ENCODE measurements at places on chromosomes 2 and 18.
A peak's percentile ranks its signal among the peaks of the same experiment; 100 is the strongest.

- no peak for DNase-seq
These were observed 142.6 kb upstream of the SERPINE2 start for GRCh38 chr2:224181534-224182155.

GRCh38 chr2:236086971-236087465, 81.2 kb downstream of the GBX2 start:
- no peak for DNase-seq

- DNase-seq = no peak
These were observed 707.7 kb downstream of the LRP1B start for GRCh38 chr2:141423124-141423523.

DNA sequence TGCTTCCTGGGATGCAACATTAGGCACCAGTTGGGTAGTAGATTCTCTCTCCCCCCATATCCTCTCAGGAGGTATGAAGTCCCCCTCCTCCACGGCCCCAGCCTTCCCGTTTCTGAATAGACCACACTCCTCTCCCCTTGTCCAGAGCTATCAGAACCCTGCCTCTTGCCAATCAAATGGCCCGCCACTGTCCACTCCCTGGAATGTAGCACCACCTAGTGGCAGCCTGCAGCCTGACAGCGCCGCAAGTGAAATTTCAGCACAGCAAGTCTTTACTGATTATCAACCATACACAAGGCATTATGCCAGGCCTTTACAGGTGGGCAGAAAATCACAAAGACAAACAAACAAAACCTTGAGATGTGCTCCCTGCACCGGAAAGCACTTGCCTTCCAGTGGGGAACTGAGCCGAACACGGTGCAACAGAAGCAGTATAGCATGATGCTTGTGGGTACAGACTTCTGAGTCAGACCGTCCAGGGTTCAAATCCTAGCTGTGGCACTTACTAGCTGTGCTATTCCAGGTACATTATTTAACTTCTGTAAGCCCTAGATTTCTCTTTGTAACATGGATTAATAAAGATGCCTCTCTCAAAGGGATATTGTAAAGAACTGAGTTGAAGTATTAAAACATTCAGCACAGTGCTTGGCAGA, 174.0 kb downstream of the SMAD2 start:
- peak; percentile 39 for DNase-seq

GRCh38 chr2:41886757-41887156, 161.1 kb upstream of the PKDCC start:
- DNase-seq = no peak

- DNase-seq = peak; percentile 92
These were observed 1.3 kb upstream of the IL1R1 start for GRCh38 chr2:102141011-102141943.

- DNase-seq = no peak
These were observed 41.4 kb downstream of the CHST9 start for GRCh38 chr18:27143580-27144287.

DNA sequence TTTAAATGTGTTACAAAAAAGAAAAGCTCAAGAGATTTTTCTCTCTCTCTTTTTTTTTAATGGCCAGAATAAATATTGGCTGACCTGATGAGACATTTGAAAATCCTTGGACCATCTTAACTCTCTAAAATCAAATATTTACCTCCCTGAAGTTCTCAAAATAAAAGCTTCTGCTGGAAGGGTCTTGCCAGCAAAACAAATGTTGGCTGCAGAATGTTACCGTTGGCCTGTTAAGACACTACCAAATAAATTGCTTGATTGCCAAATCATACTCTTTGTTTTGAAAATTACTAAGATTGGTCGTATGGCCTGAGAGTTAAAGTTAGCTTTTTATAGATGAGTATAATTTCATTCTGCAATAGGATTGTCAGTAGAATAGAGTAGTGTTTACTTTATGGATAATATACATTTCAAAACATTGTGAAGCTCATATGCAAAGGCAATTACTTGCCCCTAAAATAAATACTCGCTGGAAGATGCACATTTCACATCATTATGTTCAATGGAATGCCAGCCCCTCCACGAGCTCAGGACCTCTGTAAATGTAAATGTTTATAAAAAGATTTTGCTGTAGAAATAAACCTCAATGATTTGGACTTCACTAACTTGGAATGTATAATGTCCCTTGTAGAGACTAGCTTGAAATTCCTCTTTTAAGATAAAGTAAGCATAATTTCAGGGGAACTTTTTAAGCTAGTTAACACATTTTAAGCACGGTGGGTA, 193.4 kb downstream of the SOX11 start:
- DNase-seq = no peak

DNA sequence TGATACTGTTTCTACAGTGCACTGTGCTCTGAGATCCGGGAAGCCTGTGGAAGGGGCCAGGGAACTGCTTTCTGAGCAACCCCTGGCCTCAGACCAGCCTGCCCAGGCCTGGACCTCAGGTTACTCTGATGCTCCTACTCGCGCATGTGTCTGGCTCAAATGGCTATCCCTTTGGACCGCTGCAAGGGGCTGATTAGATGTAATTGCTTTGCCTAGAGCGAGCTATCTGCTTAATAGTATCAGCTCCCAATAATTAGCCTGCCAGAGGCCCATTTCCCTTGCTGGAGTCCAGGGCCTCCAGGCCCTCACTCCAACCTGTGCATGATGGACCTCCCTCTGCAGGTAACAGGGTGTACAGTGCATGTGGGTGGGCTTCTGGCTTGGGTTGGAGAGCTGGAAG, 7.2 kb upstream of the KCNK3 start:
- DNase-seq = no peak

DNA sequence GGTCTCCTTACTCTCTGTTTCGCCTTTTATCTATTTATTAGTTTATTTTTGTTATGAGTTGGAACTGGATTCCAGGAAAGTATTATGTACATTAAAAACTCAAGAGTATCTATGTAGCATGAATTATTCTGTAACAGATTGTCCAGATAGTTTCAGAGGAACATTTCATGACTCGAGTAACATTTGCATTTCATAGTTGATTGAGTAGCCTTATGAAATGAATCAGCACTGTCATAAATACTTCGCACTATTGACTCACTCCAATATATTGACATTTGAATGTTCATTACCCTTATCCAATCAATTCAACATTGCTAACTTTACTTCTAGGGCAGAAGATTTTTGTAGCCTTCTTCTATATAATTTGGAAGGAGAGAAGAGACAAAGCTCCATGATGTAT, 11.3 kb upstream of the VRK2 start:
- no peak for DNase-seq

DNA sequence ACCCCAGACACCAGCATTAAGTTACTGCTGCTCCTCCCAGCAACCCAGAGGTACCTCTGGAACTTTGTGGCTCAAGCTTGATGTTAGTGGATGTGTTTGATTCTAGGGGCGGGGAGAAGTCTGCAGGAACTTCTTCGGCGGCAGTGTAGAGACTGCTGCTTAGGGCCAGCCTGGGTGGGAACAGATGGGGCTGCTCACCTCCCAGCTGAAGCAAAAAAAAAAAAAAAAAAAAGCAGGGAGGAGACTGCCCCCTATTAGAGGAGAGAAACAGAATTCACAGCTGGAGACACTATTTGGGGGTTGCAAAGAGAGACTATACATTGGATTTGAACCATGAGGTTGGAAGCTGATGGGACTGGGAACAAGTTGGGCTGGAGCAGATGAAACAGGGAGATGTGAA, 28.6 kb upstream of the FAM136A start:
- no peak for DNase-seq

DNA sequence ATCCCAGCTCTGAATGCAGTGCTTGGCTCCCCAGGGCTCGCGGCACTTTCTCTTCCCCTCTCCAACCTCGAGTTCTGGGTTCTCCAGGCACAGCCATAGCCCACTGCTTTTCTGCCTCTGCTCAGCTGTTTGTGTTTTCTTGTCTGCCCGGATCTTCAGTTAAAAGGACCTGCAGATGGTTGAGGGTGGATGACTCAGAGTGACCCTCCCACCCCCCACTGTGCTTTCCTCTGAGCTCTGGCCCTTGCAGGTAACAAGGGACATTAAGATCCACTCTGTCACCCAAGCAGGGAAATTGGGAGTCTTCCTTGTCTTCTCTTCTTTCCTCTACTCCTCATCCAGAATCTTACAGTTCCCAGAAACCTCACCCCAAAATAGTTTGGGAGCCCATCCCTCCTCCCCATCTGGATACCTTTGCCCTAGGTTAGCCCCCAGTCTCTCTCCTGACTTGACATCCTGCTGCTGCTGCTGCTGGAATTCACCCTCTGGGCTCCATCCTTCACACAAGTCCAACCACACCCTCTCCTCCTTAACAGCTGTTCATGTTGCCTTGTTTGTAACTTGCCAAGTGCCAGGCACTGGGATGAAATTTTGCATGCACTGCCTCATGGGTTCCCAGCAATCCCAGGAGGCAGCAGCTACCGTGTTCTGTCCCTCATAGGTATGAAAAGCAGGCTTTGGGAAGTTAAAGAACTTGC, 157.9 kb upstream of the TTC39C start:
- no peak for DNase-seq

DNA sequence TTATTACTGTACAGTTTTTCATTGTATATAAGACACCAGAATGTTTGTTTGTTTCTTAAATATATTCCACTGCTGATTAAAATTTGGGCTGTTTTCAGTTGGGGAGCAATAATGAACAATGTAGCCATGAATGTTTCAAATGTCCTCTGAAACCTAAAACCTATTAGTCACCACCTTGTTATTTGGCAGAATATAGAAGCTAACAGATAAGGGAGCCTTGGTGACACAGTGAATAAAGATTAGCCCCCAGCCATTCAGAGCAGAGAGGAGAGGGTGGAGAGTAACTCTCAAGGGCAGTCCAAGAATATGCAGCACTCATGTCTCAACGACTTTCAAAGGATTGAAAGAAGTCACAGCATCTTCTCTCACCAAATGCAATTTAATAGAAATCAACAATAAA, 43.1 kb upstream of the ATP8B1 start:
- peak; percentile 74 for DNase-seq

- DNase-seq = no peak
These were observed 216.2 kb upstream of the LINC00305 start for GRCh38 chr18:64365106-64365505.

- peak; percentile 43 for DNase-seq
These were observed 915 bp downstream of the CUL3 start for GRCh38 chr2:224584111-224584784.

GRCh38 chr2:241011751-241012510, 13.5 kb downstream of the SNED1 start:
- DNase-seq = no peak

Data from HCEC 1CT (cell line).